Osteocyte (in vitro differentiated cells): ENCODE measurements at places on chromosomes 1 and 21. TPM values are rescaled to one million over a fixed set of nuclear protein-coding genes. Genes with fewer than 3 reads are reported as not detected.

DNA sequence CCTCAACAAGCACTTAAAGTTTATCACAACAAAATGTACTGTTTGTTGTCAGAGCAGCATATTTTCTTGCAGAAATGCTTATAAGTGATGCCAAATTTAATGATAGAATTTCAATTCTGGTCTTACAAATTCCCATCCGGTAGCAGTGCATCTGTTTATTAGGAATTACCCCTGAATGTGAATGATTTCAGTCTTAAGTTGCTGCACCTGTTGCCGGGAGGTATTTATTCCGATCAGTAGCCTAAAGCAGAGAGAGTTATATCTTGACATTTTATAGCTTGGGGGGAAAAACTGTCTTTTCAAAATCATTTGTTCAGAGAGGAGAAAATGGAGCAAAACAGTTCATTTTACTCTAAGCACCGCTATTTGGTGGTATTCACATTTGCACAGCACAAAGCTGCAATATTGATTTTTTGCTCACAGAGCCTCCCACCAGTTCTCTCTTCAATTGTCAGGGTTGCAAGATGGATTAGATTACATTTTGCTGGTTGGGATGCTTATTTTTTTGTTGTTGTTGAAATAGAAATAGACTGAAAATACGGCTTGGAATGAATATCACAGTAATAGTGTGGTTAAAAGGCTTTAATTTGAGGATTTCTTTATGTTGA is 98.6 kb downstream of the ADGRL2 start:
- no peak for DNase-seq

- DNase-seq, result no peak
Measured at GRCh38 chr1:202691816-202692215, 18.4 kb downstream of the SYT2 start.

The UMODL1 gene
- 0.68 TPM in 1 of 2 replicates, not detected in the other for total RNA-seq

DNA sequence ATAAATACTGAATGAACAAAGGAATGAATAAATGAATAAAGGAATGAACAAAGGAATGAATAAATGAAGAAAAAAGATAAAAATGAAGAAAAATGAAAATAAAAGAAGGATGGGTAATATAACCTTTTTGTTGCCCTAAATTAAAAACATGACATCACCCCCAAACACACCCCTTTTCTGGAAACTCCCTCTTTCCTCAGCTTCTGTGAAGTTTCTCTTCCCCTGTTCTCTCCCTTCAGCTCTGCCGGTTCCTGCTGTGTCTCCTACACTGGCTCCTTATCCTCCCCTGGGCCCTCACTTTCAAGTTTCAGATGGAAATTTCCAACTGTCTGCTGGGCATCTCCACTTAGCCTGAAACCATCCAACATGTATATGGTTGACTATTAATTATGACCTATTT is 37.9 kb downstream of the RAB3B start:
- DNase-seq, result no peak

The RXFP4 gene
- total RNA-seq, result not detected in 2 replicates

- no peak for DNase-seq
Measured at GRCh38 chr1:234990874-234991801, 137.5 kb downstream of the TOMM20 start.

- DNase-seq, result no peak
Measured at GRCh38 chr1:206508956-206509355, 1.6 kb downstream of the RASSF5 start.

DNA sequence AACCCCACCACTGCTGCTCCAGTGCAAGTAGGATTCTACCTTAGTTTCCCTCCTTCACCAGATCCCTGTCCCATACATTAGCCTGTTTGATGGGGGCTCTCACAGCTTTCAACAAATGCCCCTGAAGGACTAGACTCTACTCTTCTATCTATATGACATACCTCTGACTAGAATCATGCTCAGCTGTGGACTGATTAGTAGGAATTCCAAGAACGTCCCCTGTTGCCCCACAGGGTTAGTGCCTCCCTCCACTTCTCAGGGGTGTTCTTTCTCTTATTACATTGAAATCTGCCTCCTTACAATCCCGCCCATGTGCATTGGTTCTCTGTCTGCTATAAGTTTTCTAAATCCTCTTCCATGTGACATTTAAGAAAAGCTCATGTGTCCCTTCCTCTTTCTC is 375.9 kb upstream of the DUSP10 start:
- DNase-seq, result no peak

The TRMT1L gene
- 14.1 and 16.9 TPM in 2 replicates for total RNA-seq

DNA sequence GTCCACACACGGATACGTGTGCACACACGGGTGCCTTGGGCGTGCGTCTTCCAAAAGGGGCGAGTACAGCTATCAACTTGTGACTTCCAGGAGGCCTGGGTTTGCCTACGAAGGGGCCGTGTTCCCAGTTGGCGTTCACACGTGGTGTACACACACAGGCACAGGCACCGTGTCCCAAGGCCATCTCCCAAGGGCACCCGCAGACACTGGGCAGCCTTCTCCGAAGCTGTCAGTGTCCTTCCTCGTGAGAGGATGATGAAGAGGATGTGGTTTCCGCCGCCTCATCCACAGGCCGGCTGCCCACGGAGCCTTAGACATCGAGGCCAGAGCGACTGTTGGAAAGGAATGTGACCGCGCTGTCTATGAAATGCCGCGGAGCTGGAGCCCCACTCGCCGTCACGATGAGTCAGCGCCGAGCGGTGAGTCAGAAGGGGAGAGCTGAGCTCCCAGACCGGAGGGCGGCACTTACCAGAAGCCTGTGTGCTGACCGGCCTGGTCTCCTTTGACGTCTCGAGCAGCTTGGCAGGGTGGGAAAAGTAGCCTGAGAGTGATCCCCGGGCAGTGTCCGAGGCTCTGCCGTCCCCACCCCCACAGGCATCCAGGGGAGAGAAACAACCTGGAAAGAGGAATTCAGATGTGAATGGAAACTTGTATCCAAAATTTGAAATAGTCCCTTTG is 141.4 kb upstream of the ARHGEF16 start:
- DNase-seq, result peak; percentile 97

The TMEM269 gene
- total RNA-seq, result 0.21 and 0.67 TPM in 2 replicates

The ENAH gene
- total RNA-seq, result 232 and 233 TPM in 2 replicates

The ZNF695 gene
- total RNA-seq, result 1.5 and 1.9 TPM in 2 replicates

The HHAT gene
- 6.0 and 7.0 TPM in 2 replicates for total RNA-seq

The YIPF1 gene
- 25.3 and 25.6 TPM in 2 replicates for total RNA-seq

GRCh38 chr1:71390518-71390917 is 309.7 kb upstream of the ZRANB2 start:
- no peak for DNase-seq

DNA sequence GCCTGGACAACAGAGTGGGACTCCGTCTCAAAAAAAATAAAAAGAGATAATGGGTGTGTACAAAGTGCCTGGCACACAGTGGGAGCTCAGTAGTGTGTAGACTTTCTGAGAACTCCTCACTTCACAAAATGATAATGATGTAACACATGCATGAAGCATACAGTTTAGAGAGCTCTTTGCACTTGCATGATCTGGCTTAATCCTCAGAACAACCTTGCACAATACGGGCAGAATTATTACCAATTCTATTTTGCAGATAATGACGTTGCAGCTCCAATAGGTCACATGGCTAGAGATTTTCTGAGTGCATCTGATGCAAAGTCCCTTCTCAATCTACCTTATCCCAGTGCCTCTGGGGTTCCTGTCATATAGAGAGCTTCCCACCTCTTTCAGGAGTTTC is 71.4 kb downstream of the CD247 start:
- no peak for DNase-seq

The FCGR3B gene
- not detected in 2 replicates for total RNA-seq

GRCh38 chr1:194062962-194063361 is 876.5 kb upstream of the B3GALT2 start:
- DNase-seq, result no peak

- no peak for DNase-seq
Measured at GRCh38 chr1:107100331-107100984, 40.4 kb upstream of the NTNG1 start.

DNA sequence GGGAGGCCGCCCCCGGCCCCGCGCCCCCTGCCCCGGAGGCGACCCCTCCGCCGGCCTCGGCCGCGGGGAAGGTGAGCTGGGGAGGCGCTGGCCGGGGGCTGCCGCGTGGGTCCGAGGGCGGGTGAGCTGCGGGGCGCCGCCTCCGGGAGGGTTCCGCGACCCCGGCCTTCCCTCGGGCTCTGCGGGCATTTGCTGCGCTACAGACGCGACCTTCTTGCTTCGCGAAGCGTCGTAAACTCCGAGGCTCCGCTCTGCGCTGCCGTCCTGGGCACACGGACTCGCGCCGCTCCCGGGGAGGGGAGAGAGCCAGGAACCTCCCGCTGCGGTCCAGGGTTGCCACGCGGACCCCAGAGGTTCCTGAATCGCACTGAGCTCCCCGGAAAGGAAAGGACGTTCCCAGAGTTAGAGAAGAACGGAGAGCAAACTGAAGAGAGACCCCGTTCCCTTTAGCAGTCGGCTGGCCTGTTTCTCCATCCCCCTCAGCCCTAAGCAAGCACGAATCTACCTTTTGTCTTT is 345 bp downstream of the SLX9 start:
- DNase-seq, result no peak

- DNase-seq, result no peak
Measured at GRCh38 chr21:29233611-29234540, 64.8 kb upstream of the BACH1 start.
